ENCODE measurements at places on chromosomes 11 and 22. TPM values are rescaled to one million over a fixed set of nuclear protein-coding genes. Genes with fewer than 3 reads are reported as not detected.

DNA sequence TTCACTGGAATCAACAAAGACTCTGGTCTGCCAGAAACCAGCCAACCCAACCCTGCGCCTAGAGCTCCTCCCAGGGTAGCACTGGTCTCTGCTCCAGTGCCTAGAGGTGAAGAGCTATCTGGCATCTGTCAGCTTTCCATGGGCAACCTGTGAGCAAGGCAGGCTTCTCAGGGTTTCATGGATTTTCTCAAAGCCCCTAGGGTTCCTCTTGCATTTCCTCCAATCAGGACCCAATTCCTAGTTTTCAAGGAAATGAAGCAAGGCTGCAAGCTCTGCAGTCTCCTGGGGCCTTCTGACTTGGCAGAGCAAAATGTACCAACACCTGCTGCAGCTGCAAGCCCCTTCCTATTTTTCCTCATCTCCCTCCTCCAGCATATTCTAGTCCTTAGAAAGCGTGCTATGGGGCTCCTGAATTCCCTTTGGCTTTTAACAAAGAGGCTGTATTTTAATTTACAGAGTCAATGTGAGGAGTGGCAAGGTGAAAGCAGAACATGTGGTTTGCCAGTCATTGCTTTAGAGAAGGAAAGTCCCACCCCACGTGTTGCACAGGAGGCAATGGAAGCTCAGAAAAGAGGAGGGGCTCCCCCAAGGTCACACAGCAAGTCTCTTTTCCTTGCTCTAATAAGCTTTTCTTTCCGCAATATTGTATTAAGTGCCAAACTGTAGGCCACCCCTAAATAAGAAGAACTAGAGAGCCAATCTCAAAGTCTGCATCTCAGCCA is 33.0 kb upstream of the RIC3 start:
- peak; percentile 53 for DNase-seq

DNA sequence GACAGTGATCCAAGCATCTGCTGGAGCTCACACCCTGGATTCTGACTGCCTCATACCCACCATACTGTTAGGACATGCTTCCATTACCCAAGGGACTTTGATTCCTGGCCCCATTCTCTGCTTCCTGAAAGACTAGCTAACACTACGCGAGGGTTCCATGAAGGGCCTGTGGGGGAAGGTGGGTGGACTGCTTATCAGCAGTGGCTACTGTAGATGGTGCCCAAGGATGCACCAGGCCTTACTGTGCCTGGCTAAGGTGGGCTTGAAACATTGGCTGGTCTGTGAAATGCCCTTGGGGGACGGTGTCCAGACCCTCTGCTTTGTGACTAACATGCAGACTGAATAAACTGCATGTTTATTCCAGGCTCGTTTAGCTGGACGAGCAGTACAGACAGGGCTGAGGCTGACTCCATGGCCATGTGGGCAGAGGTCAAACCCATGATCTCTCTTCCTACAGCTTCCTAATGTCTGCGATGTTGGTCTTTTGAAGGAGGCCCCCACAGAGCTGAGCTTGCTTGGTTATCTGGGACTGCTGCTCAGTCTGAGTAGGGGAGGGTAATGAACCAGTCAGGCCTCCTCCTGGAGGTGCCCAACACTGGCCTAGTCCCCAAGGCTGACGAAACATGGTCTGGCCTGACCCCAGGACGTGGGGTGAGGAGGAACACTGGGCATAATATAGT is 48.3 kb upstream of the PHOX2A start:
- DNase-seq, result peak; percentile 10

DNA sequence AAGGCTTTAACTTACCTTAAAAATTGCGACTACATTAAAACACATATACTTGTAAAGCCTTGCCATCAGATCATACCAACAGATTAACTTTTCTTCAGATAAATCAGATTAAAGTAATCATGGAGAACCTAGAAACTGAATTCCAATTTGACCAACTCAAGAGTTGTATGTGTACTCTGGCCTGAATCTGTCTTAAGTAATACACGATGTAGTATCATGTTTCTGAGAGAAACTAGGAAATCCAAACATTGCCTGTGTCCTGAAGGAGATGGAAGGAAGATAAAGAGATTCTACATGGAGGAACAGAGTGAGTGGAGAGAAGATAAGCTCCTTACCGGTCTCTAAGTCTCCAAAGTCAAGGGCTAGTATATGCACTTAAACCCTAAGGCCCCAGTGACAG is 162.1 kb downstream of the CADM1 start:
- DNase-seq, result no peak

- DNase-seq, result no peak
Measured at GRCh38 chr11:105003151-105003550, 19.8 kb downstream of the CASP5 start.

GRCh38 chr11:6717426-6717825 is 34.3 kb upstream of the MRPL17 start:
- no peak for DNase-seq

GRCh38 chr22:35984183-35985175 is 44.1 kb downstream of the RBFOX2 start:
- no peak for DNase-seq

DNA sequence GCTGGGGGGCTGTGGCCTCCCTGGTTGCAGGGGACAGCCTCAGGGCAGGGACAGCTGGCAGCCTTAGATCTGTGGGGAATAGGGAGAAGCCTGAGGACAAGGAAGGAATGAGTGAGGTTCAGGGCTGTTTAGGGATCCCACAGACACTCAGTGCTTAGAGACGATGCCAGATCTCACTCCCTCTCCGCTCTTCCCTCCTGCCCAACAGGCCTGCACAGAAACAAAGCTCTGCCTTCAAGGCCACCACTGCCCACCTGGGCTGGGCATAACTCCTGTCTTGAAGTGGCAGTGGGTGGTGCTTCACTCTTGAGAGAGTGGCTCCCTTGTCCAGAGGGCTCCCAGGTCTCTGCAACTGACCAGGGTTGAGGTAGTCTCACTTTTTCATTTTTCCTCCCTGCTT is 13.1 kb upstream of the CENATAC start:
- DNase-seq, result no peak

GRCh38 chr22:43331069-43331451 is 12.1 kb downstream of the SCUBE1 start:
- no peak for DNase-seq

GRCh38 chr22:33909075-33909458 is 11.2 kb downstream of the LARGE1 start:
- peak; percentile 18 for DNase-seq

OR4P4 gene
- total RNA-seq, result not detected

ISX gene
- total RNA-seq, result not detected

DDT gene
- 303 TPM for total RNA-seq

DKK3 gene
- total RNA-seq, result 63.8 TPM
